DND-41 (cell line): ENCODE measurements at places on chromosomes 2 and 18.

GRCh38 chr2:118975133-118975532, 33.1 kb downstream of the MARCO start:
- no peaks in the 10 kb centered on the region for H3K27me3 ChIP-seq
- no peaks in the 10 kb centered on the region for H3K4me1 ChIP-seq
- no peaks in the 10 kb centered on the region for H3K36me3 ChIP-seq
- no peak for DNase-seq
- H3K4me3 ChIP-seq: no peak overlapping the region
- no peak overlapping the region for H3K27ac ChIP-seq

DNA sequence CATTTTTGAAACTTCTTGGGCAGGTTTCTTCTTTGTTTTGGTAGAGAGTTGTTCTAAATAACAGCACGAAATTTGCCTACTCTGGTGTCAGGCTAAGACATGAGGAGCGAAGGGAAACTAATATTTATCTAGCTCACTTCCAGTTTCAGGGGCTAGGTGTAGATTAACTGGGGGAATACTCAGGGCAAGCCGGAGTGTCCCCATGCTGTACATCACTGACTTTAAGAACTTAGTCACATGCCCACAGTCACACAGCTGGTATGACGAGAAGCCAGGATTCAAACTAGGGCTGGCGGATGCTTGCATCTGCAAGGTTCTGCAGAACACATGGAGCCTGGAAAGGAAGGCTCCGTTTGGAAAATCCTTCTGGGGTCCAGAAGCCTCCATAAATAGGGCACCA, 133.3 kb downstream of the ALPK2 start:
- H3K4me3 ChIP-seq: no peak overlapping the region
- DNase-seq: no peak
- no peaks in the 10 kb centered on the region for H3K4me1 ChIP-seq
- H3K27me3 ChIP-seq: no peaks in the 10 kb centered on the region
- H3K36me3 ChIP-seq: no peaks in the 10 kb centered on the region

GRCh38 chr2:63522950-63523349, 65.3 kb downstream of the WDPCP start:
- no peak overlapping the region for H3K27ac ChIP-seq
- peaks cover 2% of the 10 kb centered on the region; the same call in 1 of the 2 replicates for H3K36me3 ChIP-seq
- H3K4me1 ChIP-seq: no peaks in the 10 kb centered on the region
- H3K4me3 ChIP-seq: no peak overlapping the region
- DNase-seq: no peak

DNA sequence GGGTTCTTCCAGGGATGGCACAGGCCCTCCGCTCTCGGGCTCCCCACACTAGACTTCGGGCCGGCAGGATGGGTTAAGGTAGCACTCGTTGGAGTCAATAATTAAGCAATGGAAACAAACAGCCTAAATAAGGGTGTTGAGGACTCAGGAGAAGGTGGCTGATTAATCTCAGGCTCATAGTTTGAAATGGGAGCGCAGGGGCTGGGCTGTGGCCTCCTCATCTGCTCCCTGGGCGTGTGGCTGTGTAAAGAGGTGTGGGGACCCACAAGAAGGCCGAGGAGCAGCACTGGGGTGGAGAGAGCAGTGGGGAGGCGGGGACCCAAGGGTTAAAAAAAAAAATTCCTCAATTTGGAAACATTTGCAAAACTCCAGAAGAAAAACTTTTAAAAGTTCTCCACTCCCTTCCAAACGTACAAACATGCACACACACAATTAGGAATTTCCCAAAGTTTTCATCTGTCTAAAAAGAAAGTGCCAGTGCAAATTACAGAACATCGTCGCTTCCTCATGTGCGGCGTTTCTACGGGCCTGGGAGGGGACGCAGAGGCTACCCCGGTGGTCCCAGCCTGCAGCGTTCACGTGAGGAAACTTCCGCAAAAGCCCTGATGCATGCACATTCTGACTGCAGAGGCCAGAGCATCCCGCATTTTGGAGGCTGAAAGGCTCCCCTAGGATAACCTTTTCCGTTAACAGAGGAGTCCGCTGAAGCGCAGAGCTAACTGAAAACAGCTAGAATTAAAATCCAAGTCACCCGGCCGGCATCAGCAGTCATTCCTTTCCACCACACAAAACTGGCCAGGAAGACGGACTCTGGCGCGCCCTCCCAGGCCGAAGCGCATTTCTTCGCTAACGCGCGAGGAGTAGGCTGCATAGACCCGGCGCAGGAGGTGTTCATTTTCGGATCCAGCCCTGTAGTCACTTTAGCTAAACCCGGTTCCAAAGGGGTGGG, 1.0 kb upstream of the TUBB6 start:
- no peak overlapping the region for H3K27ac ChIP-seq
- H3K27me3 ChIP-seq: no peaks in the 10 kb centered on the region
- no peaks in the 10 kb centered on the region for H3K4me1 ChIP-seq
- H3K4me3 ChIP-seq: no peak overlapping the region
- no peak for DNase-seq

DNA sequence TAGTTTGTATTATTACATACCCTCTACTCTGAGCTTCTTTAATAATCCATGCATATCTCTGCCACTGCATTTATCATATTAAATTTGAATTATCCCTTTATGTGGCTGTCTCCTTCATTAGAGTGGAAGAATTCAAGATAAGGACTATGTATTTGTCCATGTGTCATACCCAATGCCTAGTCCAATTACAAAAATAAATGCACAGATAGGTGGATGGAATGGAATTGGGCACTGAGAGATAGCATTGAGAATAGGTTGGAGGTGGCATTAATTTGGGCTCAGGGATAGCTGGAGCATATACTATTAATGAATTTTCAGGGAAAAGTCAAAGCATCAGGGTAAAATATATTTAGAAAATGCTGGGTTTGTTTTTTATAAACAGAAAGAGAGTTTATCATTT, 893.2 kb downstream of the EPHA4 start:
- no peaks in the 10 kb centered on the region for H3K27me3 ChIP-seq
- no peak overlapping the region for H3K27ac ChIP-seq
- H3K36me3 ChIP-seq: no peaks in the 10 kb centered on the region
- H3K4me1 ChIP-seq: no peaks in the 10 kb centered on the region
- no peak for DNase-seq
- no peak overlapping the region for H3K4me3 ChIP-seq

- H3K4me1 ChIP-seq: no peaks in the 10 kb centered on the region
- H3K36me3 ChIP-seq: no peaks in the 10 kb centered on the region
- H3K27ac ChIP-seq: no peak overlapping the region
- H3K27me3 ChIP-seq: no peaks in the 10 kb centered on the region
- no peak overlapping the region for H3K4me3 ChIP-seq
Observed at GRCh38 chr2:40284797-40285196, 167.1 kb downstream of the SLC8A1 start.

DNA sequence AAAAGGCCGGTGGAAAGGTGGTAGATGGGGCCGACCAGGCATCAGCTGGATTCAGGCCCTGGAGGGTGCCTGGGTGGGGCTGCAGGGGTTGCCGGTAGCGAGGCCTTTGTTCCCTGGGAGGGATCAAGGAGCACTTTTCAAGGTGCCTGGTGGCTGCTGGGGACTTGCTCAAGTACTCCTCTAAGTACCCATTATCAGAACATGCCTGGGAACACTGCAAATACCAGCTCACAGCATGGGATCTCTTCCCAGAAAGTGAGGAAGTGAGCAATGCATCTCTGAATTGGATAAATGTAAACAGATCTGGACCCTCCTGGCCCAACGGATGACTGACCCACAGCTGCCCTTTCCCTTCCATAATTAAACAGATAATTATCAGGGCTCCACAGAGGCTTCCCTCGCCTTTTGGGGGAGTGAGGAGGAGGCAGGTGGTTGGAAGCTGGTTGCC, 210.5 kb downstream of the SH3RF3 start:
- H3K4me3 ChIP-seq: no peak overlapping the region

DNA sequence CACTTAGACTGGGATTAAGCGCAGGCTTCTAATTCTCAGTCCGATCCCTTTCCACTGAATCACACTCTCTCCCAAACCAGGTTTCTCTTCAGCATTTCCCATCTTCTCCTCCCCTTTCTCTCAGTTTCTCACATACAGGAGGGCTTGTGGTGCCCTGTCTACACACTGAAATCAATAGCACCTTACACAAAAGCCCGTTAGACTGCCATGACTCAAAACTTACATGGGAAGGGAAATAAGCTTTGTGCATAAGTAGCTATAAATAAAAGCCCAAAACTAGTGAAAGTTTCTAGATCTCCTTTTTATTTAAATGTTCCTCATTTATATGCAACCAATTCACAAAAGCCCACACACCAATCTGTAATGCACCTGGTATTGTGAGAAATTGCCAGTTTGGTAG, 318.4 kb downstream of the TXNL1 start:
- H3K27me3 ChIP-seq: no peaks in the 10 kb centered on the region
- H3K4me1 ChIP-seq: no peaks in the 10 kb centered on the region
- no peak for DNase-seq

DNA sequence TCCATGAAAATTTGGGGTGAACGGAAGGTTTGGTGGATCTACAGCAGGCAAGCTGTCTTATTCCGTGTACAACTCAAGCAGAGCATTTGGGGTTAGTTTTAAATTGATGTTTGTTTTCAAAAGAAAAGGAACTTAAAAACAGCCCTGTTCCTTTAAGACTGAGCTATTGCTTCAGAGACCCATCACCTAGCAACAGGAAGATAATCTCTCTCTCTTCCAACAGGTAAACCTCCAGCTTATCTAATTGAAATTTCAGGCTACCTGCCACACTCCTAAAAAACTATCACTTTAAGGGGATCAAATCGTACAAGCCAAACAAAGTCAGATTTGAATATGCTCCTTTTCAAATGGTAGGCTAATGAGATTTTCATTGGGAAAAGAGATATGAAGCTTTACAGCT, 101.8 kb downstream of the RNF152 start:
- H3K4me3 ChIP-seq: no peak overlapping the region
- H3K4me1 ChIP-seq: no peaks in the 10 kb centered on the region
- H3K36me3 ChIP-seq: no peaks in the 10 kb centered on the region
- no peaks in the 10 kb centered on the region for H3K27me3 ChIP-seq
- H3K27ac ChIP-seq: no peak overlapping the region
- DNase-seq: no peak

DNA sequence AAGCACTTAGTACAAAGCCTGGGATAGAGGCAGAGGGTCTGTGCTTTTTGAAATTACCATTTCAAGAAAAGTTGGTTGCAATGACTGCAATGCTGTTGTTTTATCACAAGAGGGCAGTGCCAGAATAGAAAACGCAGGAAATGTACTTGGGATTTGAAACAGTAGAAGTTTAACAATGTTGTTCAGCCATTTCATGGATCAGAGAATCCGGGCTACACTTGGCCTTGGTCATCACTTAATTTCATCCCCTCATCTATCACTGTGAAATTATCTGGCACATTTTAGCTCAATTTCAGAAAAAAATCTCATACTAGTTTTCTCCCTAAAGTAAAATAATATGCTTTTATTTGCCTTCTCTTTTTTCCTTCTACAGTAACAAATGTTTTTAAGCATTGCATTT, 70.8 kb downstream of the RAPGEF4 start:
- peak; percentile 14 for DNase-seq
- H3K27ac ChIP-seq: no peak overlapping the region
- no peaks in the 10 kb centered on the region for H3K36me3 ChIP-seq
- no peaks in the 10 kb centered on the region for H3K4me1 ChIP-seq

DNA sequence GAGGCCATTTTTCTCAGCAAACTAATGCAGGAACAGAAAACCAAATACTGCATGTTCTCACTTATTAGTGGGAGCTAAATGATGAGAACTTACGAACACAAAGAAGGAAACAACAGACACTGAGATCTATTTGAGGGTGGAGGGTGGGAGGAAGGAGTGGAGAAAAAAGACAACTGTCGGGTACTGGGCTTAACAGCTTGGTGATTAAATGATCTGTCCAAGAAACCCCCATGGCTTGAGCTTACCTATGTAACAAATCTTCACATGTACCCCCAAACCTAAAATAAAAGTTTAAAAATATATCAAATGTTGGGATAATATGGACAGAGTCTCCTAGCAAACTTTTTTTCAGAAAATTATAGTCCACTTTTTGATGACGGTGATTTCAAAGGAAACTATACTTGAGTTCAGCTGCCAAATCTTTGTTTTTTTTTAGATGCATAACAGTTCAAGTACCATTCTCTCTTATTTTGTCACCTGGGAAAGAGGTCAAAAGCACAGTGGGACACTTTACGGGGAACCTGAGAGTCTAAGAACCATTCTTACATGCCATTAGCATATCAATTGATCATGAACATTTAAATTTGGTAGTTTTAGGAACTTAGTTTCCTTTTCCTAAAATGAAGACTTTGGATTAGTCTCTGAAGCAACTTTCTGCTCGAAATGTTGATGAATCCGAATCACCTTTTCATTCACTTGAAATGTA, 835.0 kb downstream of the NRXN1 start:
- H3K27ac ChIP-seq: no peak overlapping the region
- H3K4me1 ChIP-seq: no peaks in the 10 kb centered on the region
- no peak overlapping the region for H3K4me3 ChIP-seq
- no peaks in the 10 kb centered on the region for H3K36me3 ChIP-seq
- H3K27me3 ChIP-seq: no peaks in the 10 kb centered on the region
- DNase-seq: no peak

- H3K4me3 ChIP-seq: no peak overlapping the region
- H3K27me3 ChIP-seq: no peaks in the 10 kb centered on the region
- no peak overlapping the region for H3K27ac ChIP-seq
- H3K4me1 ChIP-seq: no peaks in the 10 kb centered on the region
- DNase-seq: no peak
- H3K36me3 ChIP-seq: peaks cover 81% of the 10 kb centered on the region
Observed at GRCh38 chr2:175097297-175097696, 70.7 kb downstream of the ATF2 start.

DNA sequence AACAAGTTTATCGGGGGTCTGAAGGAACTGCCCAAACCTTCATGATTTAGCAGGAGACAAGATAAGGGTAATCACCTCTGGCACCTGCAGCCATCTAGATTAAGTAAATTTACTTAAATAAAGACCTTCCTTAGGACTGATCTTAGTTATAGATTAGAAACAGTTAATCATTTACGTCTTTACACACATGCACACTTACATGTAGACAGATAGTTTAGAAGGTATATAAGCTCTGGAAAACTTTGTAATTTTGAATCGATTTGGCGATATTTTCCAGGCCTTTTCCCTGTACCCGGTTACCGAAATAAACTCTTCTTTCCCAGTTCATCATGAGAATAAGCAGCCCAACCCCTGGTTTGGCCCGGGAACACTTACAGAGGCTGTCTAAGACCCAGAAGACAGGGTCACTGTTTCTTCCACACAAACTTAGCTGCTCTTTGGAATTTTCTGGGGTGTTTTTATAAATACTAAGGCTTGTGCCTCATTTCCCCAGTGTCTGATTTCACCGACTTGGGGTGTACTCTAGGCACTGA, 560 bp upstream of the SKA1 start:
- H3K27ac ChIP-seq: peak overlapping the region; percentile 94
- H3K27me3 ChIP-seq: no peaks in the 10 kb centered on the region
- H3K4me3 ChIP-seq: peak overlapping the region; percentile 74
- peaks cover 36% of the 10 kb centered on the region for H3K4me1 ChIP-seq
- peaks cover 32% of the 10 kb centered on the region for H3K36me3 ChIP-seq
